ENCODE measurements at places on chromosomes 5 and 9. TPM values are rescaled to one million over a fixed set of nuclear protein-coding genes. Genes with fewer than 3 reads are reported as not detected.

Gene TEX48
- not detected for total RNA-seq

Gene PLAC8L1
- 0.20 TPM for total RNA-seq

Gene SLC9A3
- 0.79 TPM for total RNA-seq

Gene TAF11L10
- not detected for total RNA-seq

Gene DEPDC1B
- total RNA-seq, result 1.6 TPM

Gene FOXD4L6
- total RNA-seq, result under 0.01 TPM

Gene SYK
- not detected for total RNA-seq

Gene PCDHA10
- total RNA-seq, result under 0.01 TPM

Gene SLC6A19
- total RNA-seq, result not detected

Gene MYMK
- not detected for total RNA-seq

Gene C5orf52
- total RNA-seq, result not detected

Gene FKTN
- 6.0 TPM for total RNA-seq

Gene BARHL1
- not detected for total RNA-seq

Gene PCDHA2
- total RNA-seq, result under 0.01 TPM

Gene MRPL36
- total RNA-seq, result 54.2 TPM

GRCh38 chr5:120199559-120199958 is 264.5 kb upstream of the PRR16 start:
- DNase-seq, result no peak

DNA sequence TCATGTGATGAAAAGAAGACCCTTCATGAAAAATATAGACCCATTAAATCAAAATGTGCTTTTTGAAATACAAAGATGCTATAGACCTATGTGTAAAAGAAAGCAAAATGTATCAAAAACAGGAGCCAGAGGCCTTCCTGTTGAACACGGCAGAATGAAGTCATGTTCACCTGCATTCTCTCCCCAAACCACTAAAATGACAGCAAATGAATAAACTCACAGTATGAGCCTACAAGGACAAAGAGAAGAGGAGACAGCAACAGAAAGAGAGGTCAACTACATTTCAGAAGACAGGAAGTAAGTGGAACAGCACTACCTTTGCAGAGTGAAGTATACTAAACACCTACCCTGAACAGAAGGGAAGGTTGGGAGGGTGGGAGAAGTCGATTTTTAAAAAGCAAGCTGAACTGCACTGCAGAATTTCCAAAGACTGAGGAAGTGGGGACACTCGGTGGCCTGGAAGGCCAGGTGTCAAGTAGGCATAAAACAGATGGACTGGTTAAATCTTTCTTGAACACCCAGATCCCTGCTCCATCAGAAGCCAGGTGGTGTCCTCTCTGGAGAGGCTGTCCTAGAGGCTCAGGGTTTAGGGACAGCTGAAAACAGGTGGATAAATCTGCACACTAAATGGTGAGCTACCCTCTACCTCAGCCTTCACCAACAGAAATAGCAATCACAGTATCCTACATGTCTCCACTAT is 48.9 kb downstream of the MED27 start:
- DNase-seq, result no peak

GRCh38 chr9:36457836-36458429 is 57.9 kb upstream of the RNF38 start:
- no peak for DNase-seq

DNA sequence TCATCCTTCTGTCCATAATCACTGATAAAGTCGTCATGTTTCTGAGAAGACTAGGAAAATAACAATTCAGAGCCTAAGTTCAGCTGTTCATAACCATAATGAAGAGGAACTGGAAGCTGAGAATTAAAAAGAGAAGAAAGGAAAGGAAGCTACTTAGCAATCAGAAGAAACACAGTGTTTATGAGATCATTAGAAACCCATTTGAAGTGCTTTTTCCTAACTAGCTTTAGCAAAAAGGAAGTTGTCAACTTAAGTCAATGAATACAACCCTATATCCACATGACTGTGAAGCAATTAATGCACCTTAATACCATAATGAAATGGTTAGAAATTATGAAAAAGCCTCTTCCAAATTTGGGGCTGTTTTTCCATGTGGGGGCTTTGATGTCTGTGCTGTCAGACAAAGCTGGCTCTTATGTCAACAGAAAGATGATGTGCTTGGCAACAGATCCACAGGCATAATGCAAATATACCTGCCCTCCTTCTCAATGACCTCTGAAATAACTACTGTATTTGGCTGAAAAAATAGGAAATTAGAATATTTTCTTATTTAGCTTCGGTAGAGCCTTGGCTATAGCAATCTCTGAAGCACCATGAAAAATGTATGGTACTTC is 463.5 kb downstream of the RASEF start:
- no peak for DNase-seq

- DNase-seq, result no peak
These were observed 567.2 kb downstream of the SLCO4C1 start for GRCh38 chr5:101728933-101729332.

DNA sequence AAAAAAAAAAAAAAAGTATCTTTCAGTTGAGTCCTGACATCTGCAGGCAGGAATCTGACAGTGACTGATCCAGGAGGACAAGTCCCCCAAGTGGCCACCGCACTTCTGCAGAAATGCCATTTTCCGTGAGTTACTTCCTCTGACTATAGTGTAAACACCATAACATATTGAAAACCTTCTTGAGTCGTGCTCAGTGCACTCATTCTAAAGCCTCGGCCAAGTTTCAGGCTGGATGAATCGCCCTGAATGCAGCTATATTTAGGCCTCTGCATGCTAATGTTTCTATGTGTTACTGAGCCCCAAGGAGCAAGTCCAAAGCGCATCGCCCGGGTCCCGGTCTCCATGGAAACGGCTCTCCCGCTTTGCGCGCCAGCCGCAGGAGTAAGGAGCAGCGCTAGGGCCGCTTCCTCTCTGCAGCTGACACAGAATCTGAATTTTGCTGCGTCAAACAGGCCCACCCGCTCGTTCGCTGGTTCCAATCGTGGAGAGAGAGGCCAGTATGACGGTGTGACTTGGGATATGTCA is 335.4 kb downstream of the MSX2 start:
- no peak for DNase-seq

DNA sequence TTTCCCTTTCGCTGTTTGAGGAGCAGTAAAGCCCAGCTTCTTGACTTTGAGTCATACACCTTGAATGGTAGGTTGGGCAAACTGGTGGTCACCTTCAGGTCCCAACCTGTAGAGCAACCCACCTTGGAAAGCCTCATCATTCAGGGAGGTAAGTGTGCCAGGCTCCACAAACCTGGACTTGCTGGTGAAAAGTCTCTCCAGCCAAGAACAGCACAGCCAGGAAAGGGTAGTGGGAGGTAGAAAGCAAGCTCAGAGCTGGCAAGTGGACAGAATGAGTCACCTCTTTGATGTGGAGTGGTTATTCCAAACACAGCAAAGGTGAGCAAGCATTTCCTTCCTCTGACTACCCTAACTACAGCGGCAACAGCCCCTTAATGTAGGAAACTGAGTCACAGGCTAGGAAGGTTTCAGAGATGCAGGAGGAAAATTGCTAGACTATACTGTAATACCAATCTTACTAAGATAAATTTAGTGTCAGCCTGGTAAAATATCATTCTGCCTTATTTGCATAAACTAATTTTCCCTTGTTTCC is 117.5 kb upstream of the MTAP start:
- peak; percentile 98 for DNase-seq

GRCh38 chr9:112554516-112554915 is 67.9 kb downstream of the KIAA1958 start:
- DNase-seq, result no peak

DNA sequence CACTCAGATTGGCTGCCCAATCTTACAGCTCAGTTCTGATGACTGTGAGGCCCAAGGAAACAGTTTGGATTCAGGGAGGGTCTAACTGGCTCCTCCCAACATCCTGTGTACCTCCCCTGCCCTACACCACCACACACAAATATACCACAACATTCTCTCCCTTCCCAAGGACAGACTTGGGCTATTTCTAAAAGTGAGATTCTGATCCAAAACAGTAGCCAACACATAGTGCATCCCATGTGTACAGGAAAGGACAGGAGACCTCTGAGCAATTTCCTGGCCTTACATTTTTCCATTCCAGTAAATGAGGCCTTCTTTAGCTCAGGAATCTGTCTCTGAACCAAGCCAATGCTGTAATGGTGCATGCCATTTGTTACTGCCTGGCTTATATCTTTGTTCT is 20.8 kb downstream of the ZNF366 start:
- DNase-seq, result peak; percentile 93

DNA sequence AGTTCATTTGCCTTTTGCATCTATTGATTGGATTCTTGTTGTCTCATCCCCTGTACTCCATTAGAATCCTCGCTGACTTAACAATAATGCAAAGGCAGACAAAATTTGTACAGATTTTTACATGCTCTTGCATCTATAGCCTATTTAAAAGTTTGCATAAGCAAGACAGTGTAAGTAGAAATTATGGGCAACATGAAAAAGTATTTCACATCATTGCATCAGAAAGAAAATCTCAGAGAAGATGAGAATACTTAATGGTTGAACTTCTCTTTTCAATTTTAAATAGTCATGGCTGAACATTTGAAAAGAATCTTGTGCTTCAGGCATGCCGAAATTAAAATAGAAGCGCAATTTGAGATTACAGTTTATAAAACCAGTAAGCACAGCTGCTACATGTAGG is 226.4 kb downstream of the EFNA5 start:
- DNase-seq, result no peak

- no peak for DNase-seq
These were observed 779.4 kb upstream of the CDH6 start for GRCh38 chr5:30414078-30414477.

- DNase-seq, result no peak
These were observed 196.4 kb upstream of the NUDT12 start for GRCh38 chr5:103758996-103759395.

GRCh38 chr5:72157625-72157962 is 50.3 kb downstream of the MAP1B start:
- no peak for DNase-seq

DNA sequence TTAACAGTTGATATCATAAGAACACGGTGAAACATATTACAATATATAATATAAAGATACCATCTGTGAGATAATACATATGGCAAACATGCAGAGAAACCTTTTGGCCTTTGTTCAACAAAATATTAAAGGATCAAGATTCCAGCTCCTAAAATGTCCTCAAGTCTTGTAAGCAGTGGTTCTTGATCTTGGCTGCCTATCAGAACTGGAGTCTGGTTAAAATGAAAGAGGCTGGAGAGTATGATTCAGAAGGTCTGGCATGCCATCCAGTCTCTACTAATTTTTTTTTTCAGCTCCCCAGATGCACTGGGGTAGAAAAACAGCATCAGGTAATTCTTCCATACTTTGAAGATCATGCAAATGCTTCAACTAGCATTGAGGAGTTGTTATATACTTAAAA is 83.2 kb downstream of the TNC start:
- no peak for DNase-seq

DNA sequence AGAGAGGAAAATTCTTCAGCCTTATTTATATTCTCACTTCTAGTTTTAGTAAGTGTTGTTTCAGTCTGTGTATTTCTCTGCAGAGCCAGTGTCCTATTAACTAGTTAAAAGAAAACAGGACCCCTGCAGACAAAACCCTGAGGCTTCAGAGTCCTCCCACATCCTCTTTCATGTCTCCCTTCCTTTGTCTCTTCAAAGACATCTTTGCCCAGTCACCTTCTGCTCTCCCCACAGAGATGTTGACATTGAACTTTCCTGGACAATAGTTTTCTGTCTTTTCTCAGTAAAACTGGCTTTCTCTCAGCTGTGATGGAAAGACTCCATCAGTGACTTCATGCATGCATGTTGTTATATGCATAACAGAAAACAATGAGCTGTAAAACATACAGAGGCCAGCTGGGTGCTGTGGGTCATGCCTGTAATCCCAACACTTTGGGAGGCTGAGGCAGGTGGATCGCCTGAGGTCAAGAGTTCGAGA is 20.2 kb downstream of the GRAMD2B start:
- DNase-seq, result no peak

DNA sequence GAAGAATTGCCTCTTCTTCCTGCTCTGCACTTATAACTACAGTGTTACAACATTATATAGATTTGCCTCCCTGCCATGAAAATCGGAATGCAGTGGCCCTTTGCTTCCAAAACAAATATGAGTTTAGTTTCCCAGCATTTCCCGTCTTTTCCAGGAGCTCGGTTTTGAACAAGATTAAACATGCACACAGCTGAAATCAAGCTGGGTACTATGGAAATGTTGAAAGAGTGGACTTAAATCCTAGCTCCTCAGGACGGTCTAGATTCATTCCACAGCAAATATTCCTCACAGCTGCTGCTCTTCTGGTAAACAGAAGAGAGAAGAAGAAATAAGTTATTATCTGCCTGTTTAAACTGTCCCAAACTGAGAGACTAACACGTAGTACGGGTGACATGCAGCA is 161.4 kb downstream of the PIK3R1 start:
- peak; percentile 24 for DNase-seq

Data from lung microvascular endothelial cell (primary cell).